ENCODE measurements at places on chromosomes 3 and 15. TPM values are rescaled to one million over a fixed set of nuclear protein-coding genes. Genes with fewer than 3 reads are reported as not detected.

- DNase-seq: peak; percentile 60
These were observed 1.2 kb upstream of the TYRO3 start for GRCh38 chr15:41557673-41558399.

- DNase-seq: no peak
These were observed 20.5 kb downstream of the ATP8B4 start for GRCh38 chr15:50098545-50098944.

The SERPINI2 gene
- not detected for total RNA-seq

The ACSBG1 gene
- not detected for total RNA-seq

The SOX14 gene
- not detected for total RNA-seq
